ENCODE measurements at places on chromosomes 3 and 15.
A peak's percentile ranks its signal among the peaks of the same experiment; 100 is the strongest.

DNA sequence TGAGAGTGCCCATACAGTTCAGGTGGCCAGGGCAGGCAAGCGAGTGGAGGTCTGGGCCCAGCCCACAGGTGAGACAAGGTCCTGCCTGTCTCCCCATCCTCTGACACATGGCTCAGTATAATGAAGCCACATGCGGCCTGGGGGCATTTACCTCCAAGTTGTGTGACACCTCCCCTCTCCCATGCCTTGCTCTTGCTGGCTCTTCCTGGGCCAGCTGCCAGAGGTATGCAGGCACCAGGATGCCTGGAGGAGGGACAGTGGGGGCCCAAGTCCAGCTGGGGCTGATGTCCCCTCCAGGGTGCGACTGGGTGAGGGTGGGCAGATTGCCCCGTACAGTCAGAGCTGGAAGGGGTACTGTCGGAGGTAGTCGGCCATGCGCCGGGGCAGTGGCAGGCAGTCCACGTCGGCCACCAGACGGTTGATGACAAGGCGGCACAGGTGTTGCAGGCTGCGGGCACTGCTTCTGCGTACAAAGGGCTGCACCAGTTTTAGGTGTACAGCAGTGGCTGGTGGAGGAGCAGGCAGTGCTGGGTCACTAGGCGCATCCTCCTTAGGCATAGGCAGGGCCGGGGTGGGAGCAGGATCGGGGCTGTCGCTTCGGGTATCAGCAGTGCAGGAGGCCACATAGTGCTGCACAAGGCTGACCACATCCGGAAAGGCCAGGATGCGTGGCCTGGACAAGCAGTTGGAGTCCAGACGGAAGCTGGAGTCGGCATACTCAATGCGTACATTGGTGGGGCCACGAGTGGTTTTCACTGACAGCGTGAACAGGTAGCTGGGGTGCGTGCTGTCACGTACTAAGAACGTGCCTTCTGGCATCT lies 4.1 kb downstream of the CISH start:
- no peak for DNase-seq

DNA sequence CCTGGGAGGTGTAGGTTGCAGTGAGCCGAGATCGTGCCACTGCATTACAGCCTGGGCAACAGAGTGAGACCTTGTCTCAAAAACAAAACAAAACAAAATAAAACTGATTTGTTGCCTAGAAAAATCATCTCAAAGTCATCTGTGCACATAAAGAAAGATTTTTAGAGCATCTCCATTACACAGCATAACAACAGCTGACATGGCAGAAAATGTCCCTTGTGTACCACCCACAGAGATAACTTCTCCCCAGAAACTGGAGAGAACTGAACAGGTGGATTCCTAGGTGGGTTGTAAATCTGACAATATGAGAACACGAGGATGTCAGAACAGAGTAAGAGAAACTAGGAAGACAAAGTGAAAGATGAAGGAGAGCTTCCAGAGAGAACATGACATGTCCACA lies 207.5 kb downstream of the SLC9A9 start:
- no peak for DNase-seq

- peak; percentile 96 for DNase-seq
Measured at GRCh38 chr3:30770387-30770786, 124.1 kb downstream of the GADL1 start.

DNA sequence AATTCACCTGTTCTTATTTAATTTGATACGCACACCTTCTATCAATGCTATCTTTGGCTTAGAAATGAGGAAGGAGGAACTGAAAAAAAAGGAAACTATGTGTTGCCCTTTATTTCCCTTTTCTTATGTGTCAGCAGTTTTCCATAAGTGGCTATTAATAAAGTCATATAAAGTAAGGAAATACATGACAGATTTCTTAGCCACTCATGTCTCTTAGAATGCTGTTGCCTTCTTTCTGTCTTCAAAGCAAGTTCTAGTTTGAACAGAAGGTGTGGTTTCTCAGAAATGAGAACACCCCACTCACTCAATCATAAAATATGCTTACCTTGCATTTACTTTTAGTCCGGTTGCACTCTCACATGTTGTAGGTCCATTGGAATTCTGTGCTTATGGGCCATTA lies 640.5 kb upstream of the GRM7 start:
- DNase-seq: no peak

GRCh38 chr15:90240856-90241255 lies 6.8 kb downstream of the GDPGP1 start:
- DNase-seq: no peak

GRCh38 chr15:74735305-74735704 lies 10.0 kb upstream of the CYP1A1 start:
- DNase-seq: no peak

DNA sequence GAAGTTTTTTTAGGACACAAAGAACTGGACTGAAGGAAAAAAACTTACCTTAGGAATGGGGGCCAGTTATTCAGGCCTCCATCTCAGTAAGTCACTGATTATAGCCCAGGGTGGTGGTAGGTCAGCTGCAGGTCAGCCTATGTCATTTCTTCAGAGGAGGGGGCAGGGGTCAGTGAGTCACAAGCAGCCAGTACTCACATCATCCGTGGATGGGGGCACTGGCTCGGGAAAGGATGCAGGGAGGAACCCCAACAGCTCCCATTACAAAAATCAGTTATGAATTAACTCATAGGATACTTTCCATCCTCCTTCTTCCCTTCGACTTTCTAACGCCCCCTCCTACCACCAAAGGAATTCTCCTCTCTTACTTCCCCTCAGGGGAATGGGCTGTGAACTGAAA lies 578.3 kb downstream of the PDCD6IP start:
- DNase-seq: no peak

DNA sequence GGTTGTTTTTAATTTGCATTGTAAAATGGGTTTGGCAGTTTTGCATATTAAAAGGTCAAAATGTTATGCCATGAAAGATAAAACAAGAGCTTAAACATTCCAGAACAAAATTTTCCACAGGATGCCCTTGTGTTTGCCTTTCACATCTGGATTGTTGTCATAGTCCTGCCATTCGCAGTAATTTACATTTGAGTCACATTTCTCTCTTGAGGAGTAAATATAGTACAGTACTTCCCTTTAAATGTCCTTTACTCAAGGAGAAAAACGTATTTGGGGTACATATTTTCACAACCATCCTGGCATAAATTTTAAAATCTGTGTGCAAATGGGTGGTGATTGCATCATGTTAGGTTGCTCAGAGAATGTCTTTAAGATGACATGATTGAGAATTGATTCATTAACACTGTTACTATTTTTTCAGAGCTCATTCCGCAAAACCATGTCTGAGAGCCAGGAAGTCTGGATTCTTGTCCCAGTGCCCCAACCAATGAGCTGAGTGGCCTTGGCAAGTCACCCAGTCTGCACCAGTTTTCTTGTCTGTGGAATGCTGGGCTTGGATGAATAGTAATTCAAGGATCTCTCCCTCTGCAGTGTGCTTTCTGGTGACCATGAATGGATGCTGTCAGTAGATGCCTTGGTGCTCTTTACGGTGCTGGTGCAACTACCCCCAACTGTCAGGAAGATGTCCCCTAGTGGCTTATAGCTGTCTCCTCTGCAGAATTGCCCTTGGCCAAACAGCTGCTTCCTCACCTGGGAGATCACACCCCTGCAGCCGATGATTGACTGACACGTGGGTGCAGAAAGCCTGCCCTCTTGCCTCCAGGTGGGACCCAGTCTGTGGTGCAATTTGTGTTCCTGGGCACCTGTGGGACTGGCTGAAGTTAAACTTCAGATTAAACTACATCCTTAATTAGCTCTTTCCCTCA lies 43.0 kb downstream of the ABHD5 start:
- peak; percentile 78 for DNase-seq

GRCh38 chr3:64496786-64497490 lies 190.9 kb downstream of the ADAMTS9 start:
- no peak for DNase-seq

GRCh38 chr3:115436767-115437301 lies 186.5 kb upstream of the GAP43 start:
- DNase-seq: peak; percentile 87

- DNase-seq: no peak
Measured at GRCh38 chr3:167151636-167152035, 228.5 kb downstream of the ZBBX start.

GRCh38 chr3:121834157-121834670 lies 646 bp downstream of the IQCB1 start:
- no peak for DNase-seq

- peak; percentile 63 for DNase-seq
Measured at GRCh38 chr3:131602011-131602779, 99.4 kb upstream of the MRPL3 start.

DNA sequence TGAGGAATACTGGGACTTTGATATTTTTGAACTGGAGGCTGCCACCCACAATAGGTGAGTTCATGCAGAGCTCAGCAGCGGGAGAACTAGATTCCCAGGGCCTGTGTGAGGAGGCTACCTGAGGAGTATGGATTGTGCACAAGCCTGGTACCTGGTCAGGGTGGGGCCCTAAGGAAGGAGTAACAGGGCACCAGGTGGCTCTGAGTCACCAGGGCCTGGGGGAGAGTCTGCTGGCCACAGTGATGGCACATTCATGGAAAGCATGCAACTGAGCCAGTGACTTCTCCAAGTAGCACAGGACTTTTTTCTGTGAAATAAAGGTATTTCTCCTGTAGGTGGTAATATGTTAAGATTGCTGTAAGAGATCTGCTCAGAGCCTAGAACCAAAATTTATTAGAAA lies 134.4 kb downstream of the PDE8A start:
- no peak for DNase-seq

DNA sequence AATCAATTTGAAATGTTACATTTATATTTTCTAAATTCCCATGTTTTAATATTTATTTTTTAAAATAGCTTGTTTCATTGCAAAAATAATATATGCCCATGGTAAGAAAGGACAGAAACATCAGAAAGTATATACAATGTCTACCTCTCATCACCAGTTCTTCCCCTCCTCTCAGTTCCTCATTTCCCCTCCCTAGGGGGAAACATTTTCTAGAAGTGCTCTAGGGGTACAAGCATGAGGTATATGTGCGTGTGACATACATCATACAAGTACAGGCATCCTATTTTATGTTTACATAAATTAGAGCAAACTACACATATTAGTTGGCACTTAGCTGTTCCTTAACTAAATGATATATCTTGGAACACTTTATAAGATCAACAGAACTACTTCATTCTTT lies 189.3 kb upstream of the VEPH1 start:
- no peak for DNase-seq

GRCh38 chr3:112815981-112816380 lies 30.7 kb downstream of the CD200R1L start:
- no peak for DNase-seq

DNA sequence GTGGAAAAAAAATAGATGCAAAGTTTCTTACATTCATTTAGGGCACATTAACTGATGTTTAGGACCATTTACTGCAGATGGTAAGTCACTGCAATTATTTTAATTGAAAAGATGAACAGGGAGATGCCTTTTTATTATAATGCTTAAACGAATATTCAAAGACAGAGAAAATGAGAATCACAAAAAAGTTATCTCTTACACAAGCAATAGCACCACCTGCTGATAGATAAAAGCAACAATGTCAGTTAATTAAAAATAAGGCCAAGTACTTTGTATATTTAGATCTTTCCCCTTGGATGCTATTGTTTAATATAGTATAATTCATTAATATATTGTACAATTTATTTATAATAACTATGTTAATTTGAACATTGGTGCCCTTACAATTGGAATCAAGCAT lies 55.9 kb downstream of the IFT80 start:
- DNase-seq: peak; percentile 26

DNA sequence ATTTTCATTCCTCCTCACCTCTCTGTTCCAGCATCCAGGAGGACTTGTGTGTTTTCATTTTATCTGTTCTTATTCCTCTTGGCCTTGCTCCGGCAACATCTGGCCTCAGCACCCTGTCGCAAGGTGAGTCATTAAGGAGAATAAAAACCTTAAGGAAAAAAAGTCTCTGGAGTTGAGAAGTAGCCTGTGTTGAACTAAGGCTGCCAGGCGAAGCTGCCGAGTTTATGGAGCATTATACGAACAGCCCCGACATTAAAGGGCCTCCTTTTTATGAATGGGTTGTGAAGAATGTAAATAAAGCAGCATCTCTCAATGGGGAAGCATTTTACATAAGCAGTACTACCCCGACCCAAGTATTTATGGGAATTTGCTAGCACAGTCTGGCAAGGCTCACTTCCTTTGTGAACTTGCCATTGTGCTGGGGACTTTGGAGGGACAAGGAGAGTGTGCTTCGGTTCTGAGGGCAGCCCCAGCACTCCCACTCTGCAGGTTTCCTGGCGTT lies 4.7 kb downstream of the BAHD1 start:
- no peak for DNase-seq

DNA sequence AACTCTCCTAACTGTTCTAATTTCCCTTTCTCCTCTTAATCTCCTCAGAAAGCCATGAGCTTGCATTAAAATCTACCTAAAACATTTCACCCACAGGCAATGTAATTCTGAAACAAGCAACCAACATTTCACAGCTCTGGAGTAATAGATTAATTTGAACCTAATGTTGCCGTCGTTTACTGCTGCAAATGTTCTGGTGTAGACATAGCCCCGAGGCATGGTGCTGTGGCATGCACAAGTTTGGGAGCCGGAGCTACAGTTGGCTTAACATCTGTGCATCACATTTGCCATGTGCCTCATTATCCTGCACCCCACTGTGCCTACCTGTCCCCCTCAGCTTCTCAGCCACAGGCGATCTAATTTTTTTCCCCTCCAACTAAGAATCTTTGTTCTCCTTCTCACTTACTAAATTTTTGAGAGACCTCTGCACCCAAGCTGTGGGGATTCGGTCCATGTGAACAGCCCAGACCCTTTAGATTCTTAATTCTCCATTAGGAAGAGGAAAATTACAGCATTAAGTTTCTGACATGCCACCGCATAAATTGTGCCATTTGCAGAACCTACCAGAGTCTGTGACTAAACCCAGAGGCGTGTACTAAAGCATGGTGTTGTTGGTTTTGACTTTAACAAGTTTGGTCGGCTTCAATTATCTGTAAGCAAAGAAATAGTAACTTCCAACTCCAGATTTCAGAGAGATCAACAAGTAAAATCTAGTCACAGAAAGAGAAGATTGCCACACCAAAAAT lies 419.2 kb downstream of the MECOM start:
- DNase-seq: no peak

- DNase-seq: no peak
Measured at GRCh38 chr3:186070996-186071395, 37.9 kb downstream of the ETV5 start.

DNA sequence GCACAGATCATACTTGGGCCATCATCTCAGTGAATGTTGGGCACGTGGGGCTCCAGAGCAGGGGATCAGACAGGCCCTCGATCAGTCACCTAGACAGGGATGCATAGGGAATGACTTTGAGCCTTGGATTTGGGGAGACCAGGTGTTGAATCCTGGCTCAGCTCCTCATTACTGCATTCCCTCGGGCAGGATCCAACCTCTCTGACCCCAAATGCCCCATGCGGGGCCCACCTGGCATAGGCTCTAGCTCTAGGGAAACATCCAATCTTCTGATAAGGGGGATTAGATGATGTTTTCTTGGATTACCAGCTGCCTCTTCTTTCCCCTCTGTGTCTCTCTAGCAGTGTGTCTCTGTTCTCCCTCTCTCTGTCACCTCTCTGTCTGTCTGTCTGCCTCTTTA lies 22.7 kb downstream of the LOXL1 start:
- no peak for DNase-seq

Data from myocyte (in vitro differentiated cells).